ENCODE measurements at places on chromosomes 5 and 9.

- no peak for DNase-seq
Observed at GRCh38 chr9:79013715-79014610, 557.8 kb upstream of the TLE4 start.

DNA sequence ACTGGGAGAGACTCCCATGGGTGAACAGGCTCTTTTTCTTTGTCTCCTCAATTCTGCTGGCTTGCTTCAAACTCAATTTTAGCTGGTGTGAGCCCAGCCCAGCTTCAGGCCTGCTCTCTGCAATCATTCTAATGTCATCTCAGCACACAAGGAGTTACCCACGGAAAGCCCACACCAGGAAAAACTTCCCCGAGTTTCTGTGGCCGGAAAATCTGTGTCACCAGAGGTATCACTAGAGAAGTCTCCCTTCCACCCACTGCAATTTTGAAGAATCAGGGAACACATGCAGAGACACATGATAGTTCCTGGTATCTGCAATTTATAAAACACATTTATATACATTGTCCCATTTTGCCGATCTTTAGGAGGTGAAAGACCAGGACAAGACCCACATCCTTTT lies 13.5 kb upstream of the NDFIP1 start:
- DNase-seq: no peak

DNA sequence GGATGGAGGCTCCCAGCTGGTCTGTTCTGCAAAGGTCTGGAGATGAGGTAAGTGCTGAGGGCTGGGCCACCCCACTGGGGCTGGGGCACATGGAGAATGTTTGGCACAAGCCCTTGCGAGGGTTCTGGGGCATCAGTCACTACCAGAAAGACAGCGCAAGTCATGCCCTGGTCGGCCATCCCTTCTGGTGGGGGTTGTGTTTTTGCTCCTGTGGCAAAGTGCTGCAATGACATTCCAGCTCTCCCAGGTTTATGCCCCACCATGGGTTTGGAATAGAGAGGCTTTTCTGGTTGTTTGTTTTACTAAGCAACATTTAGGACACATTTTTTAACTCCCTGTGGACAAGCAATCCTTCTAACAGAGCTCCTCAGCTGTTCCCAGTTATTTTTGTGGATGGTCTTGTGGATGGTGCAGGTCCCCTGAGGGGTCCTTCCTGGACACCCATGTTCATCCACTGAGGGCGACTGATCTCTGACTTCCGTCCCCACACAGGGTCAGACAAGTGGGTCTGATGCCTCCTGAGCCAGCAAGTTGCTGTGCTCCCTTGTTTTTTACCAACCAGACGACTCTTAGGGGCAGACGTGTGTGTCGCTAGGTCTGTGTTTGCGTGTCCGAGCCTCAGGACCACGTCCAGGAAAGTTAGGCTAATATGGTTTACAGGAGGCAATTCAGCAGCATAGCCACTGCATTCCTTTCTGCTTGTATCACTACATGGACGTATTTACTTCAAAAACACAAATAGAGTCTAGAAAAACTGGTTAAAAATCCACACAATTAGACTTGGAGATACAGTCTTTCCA lies 64.9 kb upstream of the ECM2 start:
- DNase-seq: no peak

- DNase-seq: no peak
Observed at GRCh38 chr9:74358959-74359358, 138.2 kb upstream of the RORB start.

DNA sequence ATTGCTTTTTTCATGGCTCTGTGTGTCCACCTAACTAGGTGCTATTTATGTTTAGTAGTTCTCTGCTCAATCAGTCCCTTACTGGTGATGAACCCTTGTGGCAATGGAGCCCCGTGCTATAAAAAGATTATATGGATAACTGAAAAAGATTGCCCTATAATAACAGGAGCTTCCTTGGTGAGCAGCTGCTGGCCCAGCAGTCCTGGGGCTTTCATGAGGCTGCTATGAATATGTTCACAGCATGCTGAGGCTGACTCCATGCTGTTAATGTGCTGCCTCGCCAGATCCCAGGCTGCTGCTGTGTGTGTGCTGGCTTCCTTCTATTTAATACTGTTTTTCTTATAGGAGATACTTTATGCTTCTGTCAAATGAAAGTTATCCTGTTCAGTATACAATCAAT lies 357.5 kb downstream of the TAF11L14 start:
- no peak for DNase-seq

- DNase-seq: no peak
Observed at GRCh38 chr5:82730913-82731312, 346.3 kb downstream of the TMEM167A start.

- no peak for DNase-seq
Observed at GRCh38 chr9:134268747-134269146, 57.5 kb upstream of the RXRA start.

DNA sequence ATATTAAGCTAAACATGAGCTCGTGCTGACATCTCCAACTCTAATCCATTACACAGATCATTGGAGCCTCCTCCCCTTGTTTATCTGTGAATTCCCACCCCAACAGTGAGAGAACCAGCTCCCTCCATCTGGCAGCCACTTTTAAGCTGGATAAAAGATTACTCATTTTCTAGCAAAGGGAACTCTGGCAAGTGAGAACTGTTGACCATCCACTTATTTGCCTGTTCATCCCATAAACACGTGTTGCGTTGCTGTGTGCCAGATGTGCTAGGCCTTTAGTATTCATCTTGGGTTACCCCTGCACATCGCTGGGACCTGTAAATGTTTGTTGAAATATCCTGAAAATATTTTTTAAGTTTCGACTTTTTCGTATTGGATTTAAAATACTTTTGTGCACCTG lies 2.4 kb upstream of the TOR1A start:
- DNase-seq: no peak

All from RKO (cell line).